ENCODE measurements at places on chromosomes 16 and 17.

DNA sequence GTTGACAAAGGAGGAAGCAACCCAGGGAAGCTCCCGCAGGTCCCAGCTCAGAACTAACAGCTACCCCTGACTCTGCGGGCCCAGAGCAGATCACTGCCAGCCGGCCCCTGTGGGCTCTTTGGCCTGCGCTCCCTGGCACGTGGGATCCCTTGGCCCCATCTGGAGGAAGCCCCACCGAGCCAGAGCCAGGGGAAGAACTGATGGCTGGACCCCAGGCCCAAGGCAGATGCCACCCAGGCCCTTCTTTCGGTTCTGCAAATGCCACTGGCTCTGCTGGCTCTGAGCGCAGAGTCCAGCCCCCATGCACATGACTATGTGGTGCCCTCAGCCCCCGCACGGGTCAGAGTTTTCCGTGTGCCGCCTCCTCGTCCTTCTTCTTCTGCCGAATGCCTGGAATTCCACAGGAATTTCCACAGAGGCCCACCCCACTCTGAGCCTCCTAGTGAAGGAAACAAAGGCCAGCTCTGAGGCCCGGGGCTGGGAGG is 35.8 kb upstream of the SNN start:
- no peak for DNase-seq

DNA sequence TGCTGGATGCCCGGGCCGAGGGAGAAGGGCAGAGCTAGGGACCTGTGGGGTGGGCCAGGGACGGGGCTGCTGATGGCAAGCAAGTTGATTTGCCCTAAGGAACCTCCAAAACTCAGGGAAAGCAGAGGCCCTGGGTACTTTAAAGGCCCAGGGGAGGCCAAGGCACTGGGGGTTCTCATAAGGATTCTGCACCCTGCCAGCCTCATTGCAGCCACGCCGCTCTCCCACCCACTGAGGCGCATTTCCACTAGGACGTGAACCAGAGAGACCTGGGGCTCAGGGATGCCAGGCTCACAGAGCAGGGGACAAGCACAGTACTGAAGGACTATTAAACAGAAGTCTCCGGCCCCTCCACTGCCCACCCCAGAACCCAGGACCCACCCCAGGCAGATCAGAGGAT is 39.4 kb upstream of the RBFOX3 start:
- DNase-seq = no peak

DNA sequence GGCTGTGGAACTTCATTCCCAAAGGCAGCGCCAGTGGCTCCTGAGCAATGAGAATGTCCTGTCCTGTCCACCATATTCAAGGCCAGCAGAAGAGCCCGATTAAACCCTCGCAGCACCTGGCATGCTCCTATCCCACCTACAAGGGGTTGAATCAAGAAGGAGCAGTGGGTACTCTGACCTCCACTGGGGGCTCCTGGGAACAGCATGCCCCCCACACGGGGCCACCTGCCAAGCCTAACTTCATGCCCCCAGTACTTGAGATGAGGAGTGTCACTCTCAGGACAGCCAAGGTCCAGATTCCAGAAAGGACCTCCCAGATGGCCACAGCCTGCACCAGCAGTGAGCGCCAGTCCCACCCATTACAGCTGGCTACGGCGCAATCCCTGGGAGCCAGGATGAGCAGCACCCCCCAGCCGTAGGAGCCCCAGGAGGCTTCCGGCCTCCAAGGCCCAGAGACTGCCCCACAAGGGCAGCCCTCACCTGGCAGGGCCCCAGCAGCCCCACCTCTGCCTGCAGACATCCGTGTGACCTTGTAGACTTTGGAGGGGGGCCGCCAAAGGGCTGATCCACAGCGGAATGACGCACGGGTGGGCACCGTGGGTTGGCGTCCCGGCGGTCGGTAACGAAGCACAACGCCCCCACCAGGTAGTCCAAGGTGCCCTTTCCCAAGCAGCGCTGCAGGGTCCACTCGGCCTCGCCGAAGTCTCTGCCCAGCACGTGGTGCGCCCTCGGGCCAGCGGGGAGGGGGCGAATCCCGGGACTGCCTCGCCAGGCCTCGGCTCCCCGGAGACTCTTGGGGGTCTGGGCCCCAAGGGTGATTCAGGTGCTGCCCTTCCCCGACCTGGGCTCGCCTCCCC is 1.0 kb upstream of the MPDU1 start:
- no peak for DNase-seq

DNA sequence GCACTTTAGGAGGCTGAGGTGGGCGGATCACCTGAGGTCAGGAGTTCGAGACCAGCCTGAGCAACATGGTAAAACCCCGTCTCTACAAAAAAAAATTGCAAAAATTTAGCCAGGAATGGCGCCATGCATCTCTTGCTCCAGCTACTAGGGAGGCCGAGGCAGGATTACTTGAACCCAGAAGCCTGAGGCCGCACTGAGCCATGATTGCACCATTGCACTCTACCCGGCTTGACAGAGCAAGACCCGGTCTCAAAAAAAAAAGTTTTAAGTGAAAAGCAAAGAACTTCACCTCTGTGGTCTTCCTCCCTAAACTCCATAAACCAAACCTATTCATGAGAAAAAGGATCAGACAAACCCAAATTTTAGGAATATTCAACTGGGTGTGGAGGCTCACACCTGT is 7.0 kb downstream of the CD2BP2 start:
- no peak for DNase-seq

DNA sequence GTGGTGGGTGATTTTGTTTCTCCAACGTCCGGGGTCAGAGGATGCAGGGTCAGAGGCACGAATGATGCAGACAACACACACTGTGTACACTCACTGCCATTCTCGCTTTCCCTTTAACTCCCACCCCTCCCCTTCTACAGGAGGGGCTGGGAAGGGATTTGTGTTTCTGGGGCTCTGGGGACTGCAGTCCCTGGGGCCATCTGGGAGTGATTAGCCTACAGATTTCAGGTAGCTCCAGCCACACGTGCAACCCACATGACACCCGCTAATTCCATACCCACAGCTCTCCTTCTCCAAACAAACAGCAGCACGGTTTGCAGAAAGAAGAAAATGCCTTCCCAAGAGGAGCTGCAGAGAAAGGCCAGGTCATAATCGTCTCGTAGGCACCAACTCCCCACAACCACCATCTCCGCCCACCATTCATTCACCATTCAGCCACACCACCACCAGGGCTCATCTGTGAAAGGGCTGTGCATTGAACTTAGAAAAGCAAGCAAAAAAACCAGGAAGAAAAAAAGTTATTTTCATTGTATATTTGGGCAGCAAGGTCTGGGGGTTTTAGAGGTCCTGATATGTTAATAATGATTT is 9.4 kb upstream of the SOX9 start:
- no peak for DNase-seq

DNA sequence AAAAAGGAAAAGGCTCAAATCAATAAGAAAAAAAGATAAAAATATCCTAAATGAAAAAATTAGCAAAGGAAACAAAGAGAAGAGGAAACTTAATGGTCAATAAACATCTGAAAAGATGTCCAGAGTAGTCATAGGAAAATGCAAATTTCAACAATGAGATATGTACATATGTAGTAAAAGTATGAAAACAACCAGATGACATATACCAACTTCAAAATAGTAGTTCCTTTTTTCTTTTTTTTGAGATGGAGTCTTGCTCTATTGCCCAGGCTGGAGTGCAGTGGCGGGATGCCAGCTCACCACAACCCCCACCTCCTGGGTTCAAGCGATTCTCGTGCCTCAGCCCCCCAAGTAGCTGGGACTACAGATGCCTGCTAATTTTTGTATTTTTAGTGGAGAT is 21.7 kb upstream of the NFAT5 start:
- DNase-seq = no peak

DNA sequence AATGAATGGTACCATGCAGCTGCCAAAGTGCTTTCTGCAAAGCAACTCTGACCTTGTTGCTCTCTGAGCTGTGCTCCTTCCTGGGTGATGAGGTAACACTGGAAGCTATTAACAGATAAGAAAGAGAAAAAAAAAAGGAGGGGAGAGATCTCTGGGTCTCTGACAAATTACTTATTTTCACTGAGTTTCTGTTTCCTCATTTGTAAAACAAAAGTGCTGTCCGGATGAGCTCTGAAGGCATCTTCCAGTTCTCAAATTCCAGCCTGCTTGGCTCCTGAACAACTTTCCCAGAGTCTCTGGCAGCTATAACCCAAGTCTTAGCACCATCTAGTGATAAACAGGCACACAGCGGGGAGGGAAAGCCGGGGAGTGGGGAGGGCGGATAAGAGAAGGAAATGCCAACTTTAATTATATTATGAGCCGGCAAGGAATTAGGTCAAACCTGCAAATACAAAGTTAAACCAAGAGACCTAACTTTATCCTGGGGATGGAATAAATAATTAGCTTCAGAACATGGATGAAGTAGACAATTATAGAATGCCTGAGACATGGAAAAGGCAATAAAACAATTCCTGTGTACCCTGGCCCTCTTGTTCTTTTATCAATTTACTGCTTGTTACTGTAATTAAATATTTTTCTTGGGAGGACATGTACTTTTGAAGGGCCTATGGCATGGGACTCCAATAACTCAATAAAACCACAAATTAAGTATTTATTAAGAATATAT is 61.3 kb upstream of the KIFC3 start:
- no peak for DNase-seq

- peak; percentile 37 for DNase-seq
Measured at GRCh38 chr16:86020971-86021370, 122.0 kb downstream of the IRF8 start.

GRCh38 chr17:38715216-38715943 is 10.3 kb downstream of the MLLT6 start:
- no peak for DNase-seq

DNA sequence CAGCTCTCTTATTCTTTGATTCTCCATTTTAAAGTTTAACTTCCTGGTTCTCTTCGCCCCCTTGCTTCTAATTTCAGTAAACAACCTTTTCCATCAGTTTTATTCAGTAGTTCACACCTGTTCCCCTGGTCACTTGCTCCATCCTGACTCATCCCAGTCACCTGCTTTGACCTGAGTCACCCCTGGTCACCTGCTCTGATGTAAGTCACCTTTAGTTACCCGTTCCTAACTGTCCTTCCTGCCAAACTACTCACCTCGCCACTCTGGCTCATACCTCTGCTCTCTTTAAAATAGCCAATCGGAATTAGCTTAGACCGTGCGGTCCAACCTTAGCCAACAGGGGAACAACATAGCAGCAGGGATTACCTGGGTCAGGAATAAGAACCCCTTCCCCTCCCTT is 4.7 kb upstream of the NLRC5 start:
- DNase-seq = peak; percentile 67

DNA sequence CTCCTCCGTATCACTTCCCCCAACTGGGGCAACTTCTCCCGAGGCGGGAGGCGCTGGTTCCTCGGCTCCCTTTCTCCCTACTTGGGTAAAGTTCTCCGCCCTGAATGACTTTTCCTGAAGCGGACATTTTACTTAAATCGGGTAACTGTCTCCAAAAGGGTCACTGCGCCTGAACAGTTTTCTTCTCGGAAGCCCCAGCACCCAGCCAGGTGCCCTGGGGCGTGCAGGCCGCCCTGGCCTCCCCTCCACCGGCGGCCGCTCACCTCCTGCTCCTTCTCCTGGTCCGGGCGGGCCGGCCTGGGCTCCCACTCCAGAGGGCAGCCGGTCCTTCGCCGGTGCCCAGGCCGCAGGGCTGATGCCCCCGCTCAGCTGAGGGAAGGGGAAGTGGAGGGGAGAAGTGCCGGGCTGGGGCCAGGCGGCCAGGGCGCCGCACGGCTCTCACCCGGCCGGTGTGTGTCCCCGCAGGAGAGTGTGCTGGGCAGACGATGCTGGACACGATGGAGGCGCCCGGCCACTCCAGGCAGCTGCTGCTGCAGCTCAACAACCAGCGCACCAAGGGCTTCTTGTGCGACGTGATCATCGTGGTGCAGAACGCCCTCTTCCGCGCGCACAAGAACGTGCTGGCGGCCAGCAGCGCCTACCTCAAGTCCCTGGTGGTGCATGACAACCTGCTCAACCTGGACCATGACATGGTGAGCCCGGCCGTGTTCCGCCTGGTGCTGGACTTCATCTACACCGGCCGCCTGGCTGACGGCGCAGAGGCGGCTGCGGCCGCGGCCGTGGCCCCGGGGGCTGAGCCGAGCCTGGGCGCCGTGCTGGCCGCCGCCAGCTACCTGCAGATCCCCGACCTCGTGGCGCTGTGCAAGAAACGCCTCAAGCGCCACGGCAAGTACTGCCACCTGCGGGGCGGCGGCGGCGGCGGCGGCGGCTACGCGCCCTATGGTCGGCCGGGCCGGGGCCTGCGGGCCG is 1.6 kb downstream of the HIC1 start:
- peak; percentile 82 for DNase-seq

- DNase-seq = no peak
Measured at GRCh38 chr16:8768692-8769091, 28.7 kb downstream of the TMEM186 start.

DNA sequence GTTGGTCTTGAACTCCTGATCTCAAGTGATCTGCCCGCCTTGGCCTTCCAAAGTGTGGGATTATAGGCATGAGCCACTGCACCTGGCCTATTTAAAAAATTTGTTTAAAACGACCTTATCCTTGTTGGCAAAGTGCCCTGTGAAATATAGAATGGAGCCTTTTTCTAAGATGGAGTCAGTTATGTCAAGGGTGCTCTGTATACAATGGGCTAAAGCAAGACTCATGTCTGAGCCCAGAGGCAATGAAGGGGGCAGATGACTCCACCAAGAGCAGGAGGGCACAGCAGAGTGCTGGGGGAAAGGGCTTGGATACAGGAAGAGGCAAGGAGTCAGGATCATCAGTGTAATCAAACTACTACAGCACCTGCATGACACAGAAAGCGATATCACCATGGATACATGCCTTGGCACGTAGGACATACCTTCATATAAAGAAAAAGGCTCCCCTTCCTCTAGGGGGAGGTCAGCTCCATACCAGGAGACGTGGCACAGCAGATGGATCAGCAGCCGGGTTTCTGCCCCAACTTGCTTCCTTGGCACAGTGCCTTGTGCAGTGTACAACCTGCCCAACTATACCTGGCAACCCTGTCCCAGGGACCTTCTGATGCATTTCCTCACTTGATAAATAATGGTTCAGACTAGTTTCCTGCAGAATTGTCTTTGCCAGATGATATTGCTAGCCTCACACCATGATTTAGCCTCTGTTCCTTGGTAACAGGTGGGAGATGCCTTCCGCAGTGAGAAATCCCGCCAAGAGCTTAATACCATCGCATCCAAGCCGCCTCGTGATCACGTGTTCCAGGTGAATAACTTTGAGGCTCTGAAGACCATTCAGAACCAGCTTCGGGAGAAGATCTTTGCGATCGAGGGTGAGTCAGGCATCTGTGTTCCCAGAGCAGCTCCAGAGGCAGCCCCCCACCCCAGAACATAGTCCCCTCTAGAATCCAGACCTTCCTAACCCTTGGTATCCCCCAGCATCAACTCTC is 15.3 kb downstream of the ITGAM start:
- DNase-seq = no peak

DNA sequence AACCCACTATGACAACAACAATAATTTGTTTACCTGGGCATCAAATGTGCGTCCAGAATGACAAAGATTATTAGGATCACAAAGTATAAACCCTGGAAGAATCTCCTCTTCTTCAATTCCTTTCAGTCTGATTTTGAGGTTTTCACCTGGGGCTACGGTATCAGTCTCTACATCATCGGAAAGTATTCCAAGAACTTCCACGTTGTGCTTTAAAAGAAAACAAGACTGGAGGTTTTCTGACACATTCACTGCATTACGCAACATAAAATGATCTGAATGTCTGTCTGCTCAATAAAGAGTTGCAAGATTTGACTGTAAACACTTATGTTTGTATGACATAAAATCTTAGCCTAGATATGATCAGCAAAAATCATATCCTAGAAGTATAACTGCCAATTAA is 26.0 kb upstream of the RSL1D1 start:
- no peak for DNase-seq

GRCh38 chr17:16585796-16586195 is 16.8 kb upstream of the ZNF287 start:
- DNase-seq = no peak

- no peak for DNase-seq
Measured at GRCh38 chr17:15233022-15233805, 31.9 kb downstream of the PMP22 start.

GRCh38 chr16:51759329-51759728 is 608.3 kb upstream of the SALL1 start:
- DNase-seq = no peak
